Mesenchymal stem cell (in vitro differentiated cells and primary cell): ENCODE measurements at places on chromosomes 3 and 15.

- DNase-seq: peak; percentile 33
These were observed 82.6 kb upstream of the ATP11B start for GRCh38 chr3:182710557-182711157.

GRCh38 chr3:64216274-64217147 lies 8.8 kb downstream of the PRICKLE2 start:
- peak; percentile 45 for DNase-seq

- DNase-seq: no peak
These were observed 516.7 kb downstream of the NTRK3 start for GRCh38 chr15:87739866-87740265.

DNA sequence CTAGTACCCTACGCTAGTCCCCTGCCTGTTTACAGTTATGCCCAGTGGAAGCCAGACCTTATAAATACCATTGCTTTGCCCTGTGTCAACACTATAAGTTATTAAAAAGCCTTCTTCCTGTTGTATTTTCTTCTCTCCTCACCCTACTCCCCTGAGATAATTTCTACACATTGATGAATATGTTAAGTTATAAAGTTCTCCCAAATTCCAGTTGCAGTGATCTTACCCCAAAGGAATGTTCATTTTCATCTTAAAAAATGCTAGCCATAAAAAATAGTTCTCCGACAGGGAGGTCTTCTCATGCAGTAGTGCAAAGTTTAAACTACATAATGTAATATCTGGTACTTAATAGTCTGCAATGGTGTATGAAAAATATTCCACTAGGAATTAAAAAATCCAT lies 58.6 kb downstream of the MAP2K5 start:
- DNase-seq: no peak
